Activated CD4-positive, alpha-beta memory T cell treated with anti-CD3 and anti-CD28 coated beads for 36 hours (primary cell): ENCODE measurements at places on chromosomes 2 and 18.

- peak; percentile 66 for DNase-seq
These were observed 49.9 kb downstream of the MTCL1 start for GRCh38 chr18:8754995-8755960.

DNA sequence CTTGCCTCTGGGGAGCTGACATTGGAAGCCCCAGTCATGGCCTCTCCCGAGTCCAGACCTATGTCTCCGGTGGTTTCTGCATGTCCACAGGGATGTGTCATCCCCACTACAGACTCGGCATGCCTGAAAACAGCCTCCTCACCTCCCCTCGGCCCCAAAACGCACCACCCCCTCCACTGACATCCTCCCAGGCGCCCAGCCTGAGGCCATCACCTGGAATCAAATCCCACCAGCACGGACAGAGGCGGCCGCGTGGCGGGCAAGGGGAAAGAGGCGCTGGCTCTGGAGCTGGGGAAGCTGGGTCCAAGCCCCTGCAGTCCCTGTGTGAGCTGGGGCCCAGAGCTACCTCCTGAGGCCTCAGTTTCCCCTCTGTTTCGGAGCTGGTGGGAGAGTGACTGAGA is 69.9 kb upstream of the SMAD7 start:
- no peak for DNase-seq

DNA sequence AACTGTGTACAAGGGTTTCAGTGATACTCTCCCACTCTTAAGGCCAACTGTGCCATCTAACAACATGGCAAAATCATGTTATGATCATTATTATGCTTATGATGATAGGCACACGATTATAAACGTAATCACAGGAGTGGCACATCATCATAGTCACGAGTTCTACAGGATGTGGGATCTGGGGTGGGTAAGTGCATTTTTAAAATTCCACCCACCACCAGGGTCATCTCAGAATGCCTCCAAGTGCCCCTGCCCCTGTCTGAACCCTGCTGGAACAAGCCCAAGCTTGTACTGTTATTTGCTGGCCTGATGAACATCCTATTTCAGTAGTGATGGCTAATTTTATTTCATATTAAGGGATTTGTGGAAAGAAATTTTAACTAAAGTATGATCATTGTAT is 117.8 kb downstream of the PTPRM start:
- no peak for DNase-seq

DNA sequence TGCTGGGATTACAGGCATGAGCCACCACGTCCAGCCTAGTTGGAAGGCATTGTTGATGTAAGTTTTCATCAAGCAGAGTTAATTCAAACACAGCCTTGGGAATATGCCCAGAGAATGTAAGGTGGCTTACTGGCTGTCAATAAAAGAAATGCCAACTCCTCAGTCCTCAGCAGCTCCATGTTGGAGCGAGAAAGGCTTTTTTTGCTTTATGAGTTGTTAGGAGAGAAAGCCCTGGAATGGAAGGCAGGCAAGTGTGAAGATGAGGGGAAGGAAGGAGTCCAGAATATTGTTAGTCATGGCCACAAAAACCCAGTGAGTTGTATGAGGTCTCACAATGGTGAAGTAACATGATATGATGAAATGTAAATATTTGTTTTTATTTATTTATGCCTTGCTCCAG is 57.1 kb downstream of the MAP4K4 start:
- no peak for DNase-seq

DNA sequence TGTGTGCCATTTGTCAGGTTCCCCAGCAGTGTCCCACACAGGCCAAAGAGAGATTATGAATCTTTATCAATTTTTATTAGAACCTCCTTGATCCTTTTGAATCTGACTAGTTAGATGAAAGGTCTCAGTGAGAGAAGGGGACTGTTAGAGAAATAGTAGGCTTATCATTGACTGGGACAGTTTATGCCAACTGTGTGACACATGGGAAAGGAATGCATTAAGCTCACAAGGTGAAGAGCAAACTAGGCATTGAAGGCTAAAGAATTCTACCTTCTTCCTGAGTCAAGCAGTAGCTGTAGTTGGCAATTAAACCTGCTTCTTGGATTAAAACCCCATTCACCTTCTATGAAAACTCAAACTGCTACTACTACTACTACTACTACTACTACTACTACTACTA is 389.6 kb upstream of the CDH19 start:
- DNase-seq = no peak

DNA sequence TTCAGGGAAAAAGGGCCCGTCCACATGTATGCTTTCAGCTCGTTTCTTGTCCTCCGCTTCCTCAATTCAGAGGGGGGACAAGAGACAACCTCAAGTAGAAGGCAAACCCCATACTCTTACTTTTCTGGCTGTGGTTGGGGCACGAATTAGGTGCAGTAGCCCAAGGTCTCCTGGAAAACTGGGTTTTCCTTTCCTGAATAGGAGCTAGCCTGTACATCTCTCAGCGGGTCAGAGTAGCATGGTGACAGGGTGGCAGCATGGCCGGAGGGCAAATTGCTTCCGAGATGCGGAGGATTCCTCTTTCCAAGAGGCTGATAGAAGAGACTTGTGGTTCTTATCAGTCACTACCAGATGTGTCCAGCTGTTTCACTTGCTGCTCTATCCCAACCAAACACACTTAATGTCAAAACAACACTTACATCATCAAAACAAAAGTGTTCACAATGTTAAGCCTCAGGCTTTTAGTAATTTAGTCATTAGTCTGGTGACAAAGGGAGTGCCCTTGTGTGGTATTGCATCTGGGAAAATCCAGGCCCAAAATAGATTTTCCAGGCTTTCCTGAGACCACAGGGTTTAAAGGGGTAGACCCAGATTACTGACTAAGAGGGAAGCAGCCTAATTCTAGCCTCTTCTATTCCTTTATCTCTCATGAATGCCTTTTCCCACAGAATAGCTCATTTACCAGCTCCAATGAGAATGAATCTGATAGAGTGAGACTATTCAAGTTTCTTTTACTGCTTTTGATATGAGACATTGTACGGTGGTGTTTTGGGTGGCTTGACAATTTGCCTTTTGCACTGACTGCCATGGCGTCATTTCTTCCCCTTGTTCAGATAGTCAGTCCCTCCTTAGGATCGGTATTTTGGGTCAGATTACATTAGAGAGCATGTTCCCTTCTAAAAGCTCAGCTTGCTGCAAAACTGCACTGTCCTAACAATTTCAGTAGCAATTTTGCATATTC is 162.0 kb downstream of the LTBP1 start:
- DNase-seq = no peak

- no peak for DNase-seq
These were observed 84.0 kb downstream of the OSR1 start for GRCh38 chr2:19274439-19274838.

DNA sequence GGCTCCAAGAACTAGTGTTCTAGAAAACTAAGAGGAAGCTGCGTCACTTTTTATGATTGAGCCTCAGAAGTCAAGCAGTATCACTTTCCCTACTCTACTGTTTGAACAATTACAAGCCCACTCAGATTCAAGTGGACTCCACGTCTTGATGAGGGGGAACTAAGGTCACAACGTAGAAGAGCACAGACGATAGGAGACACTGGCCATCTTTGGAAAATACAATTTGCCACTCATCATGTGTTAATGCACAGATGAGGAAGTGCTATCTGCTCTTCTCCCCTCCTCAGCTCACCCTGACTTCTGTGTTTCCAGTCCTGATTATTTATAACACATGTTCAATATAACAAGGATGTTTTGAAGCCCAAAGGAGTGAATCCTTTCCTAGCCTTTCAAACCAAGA is 76.1 kb upstream of the CYP1B1 start:
- no peak for DNase-seq

GRCh38 chr2:239460780-239461179 is 60.0 kb upstream of the HDAC4 start:
- no peak for DNase-seq

DNA sequence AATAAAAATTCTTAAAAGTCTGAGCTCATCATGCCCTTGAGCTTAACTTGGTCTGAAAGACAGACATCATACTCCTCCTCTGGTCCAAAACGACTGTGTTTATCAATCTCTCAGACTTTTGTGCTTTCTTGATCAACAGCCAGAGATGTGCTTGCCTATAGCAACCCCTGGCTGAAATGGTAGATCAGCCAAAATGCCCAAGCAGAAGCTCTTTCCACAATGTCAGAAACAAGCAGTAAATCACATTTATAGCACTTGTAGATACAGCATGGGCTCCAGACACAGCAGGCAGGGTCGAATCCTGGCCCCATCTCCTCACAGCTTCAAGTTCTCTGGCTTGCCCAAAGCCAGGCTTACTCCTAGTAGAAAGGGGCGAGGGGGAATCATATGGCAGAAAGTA is 110.4 kb upstream of the FOSL2 start:
- no peak for DNase-seq

GRCh38 chr2:126368758-126369157 is 287.2 kb upstream of the GYPC start:
- DNase-seq = no peak

DNA sequence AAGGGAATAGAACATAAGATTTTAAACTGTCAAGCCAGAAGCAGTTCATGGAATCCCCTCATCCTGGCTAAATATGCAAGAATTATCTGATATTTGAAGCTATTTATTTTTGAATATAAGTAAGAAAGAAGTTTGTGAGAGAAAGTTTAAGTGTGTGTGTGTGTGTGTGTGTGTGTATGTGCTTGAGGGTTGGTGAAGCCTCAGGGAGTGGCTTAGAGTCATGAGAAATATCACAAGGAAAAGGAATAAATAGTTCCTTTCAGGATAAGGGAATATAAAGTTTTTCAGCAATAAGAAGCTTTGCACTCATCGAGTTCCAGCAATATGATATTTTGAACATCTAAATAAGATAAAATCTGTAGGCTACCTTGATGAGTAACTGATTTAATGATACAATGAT is 359.6 kb downstream of the MEIS1 start:
- DNase-seq = no peak

- no peak for DNase-seq
These were observed 138.4 kb upstream of the COPS8 start for GRCh38 chr2:236947294-236947693.

GRCh38 chr2:10449838-10450691 is 1.9 kb upstream of the ODC1 start:
- DNase-seq = no peak

DNA sequence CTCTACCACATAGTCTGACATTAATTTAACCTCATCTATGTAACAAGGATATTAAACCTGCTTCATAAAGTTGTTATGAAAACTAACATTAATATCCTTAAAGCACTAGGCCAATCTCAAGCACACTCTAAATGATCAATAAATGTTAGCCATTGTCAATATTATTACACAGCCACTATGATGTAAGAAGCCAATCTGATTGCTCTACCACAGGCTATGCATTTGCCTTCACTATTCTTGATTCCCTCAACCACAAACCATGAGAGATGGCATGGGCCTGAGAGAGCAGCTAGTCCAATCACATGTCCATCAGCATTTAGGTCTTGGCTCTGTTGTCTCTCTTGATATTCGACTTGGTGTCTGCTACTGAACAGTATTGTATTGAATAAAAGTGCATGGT is 4.2 kb downstream of the SLC25A12 start:
- no peak for DNase-seq

- no peak for DNase-seq
These were observed 513.4 kb upstream of the NETO1 start for GRCh38 chr18:73381016-73381698.

GRCh38 chr18:9771261-9771976 is 63.3 kb downstream of the RAB31 start:
- peak; percentile 72 for DNase-seq

DNA sequence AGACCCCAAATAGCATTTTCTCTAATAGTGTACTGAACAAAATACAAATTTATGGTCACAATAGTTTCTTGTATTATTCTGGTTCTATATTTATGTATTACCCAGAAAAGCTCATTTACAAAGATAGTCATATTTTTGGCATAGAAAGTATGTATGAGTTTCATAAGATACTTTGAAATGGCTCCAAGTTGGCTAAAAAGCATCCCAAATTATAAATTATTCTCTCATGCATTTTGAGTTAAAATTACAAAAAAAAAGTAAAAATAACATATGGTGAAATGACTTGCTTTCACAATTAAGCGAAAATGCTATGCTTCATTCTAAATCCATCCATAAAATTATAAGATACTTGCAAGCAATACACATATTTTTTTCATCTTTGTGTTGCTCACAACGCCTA is 530.7 kb downstream of the ZNF804A start:
- DNase-seq = no peak

GRCh38 chr2:100935372-100935752 is 66.7 kb upstream of the RPL31 start:
- DNase-seq = no peak

DNA sequence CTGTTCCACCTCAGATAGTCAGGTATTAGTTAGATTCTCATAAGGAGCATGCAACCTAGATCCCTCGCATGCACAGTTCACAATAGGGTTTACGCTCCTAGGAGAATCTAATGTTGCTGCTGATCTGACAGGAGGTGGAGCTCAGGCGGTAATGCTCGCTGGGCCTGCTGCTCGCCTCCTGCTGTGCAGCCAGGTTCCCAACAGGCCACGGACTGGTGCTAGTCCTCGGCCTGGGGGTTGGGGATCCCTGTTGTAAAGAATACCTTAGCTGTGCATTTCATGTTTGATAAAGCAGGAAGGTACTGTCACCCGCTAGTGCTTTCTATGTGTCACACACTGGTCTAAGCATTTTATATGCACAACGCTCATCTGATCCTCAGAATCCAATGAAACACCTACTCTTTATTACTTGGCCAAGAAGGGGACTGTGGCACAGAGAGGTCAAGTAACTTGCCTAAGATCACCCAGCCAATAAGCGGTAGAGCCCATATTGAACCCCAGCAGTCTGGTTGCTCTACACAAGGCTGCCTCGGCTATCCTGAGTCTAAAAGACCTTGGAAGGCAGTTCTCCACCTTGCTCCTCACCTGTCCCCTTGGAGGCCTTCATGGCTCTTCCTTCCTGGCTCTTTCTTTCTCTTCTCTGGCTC is 35.8 kb downstream of the SLC4A3 start:
- no peak for DNase-seq

- no peak for DNase-seq
These were observed 326.9 kb upstream of the TNP1 start for GRCh38 chr2:217186668-217187159.

DNA sequence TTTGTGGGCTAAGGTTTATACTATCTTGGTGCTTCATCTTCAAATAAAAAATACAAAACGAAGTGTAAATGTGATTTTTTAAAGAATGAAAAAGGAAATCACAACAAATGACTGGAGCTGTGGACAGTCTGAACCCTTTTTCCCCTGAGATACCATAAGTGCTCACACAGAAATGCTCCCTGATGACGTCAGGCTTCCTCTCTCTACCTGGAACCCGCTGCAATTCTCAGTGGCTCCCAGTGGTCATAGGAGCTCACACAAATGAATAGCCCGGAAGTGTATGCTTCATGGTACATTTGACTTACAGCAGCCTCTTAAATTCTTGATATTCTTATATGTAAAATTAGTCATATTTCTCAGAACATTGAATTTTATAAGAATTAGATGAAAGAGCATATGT is 249.7 kb upstream of the GYPC start:
- no peak for DNase-seq

GRCh38 chr18:60003610-60004185 is 103.9 kb downstream of the PMAIP1 start:
- DNase-seq = no peak

DNA sequence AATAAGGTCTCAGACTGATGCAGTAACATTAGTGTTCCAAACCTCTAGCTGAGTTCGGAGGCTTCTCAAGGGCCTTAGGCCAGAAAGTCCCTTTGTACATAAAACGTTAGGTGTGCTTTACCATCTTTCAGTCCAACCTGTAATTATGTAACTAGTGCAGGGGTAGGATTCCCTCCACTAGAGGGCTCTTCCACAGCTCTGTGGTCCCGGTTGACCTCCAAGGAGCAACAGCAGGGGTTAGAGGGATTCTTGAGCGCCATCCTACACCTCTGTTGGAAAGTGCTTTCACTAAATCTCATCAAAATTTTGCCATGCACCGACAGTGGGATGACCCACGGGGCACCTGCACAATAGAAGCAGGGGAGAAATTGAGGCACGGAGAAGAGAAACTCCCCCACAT is 155.8 kb upstream of the LRP1B start:
- DNase-seq = no peak
